Uterus (tissue), 4 donors: ENCODE measurements at places on chromosomes 2 and 18. TPM values are rescaled to one million over a fixed set of nuclear protein-coding genes. Genes with fewer than 3 reads are reported as not detected.

STEAP3 gene
- 5.9 TPM for total RNA-seq

PJVK gene
- 7.5 TPM for total RNA-seq

DAPL1 gene
- total RNA-seq = not detected

SLC4A5 gene
- 2.1 TPM for total RNA-seq

PLA2R1 gene
- 24.5 TPM for total RNA-seq

AGXT gene
- total RNA-seq = not detected

TSPYL6 gene
- total RNA-seq = not detected

ASB18 gene
- not detected for total RNA-seq

EPC2 gene
- total RNA-seq = 14.3 TPM

TMEM178A gene
- total RNA-seq = 3.1 TPM

COLEC11 gene
- 0.37 TPM for total RNA-seq

GRCh38 chr2:200689115-200689514 lies 103.3 kb downstream of the AOX1 start:
- DNase-seq = no peak
- no peak overlapping the region for H3K4me3 ChIP-seq
- H3K4me1 ChIP-seq = no peaks in the 10 kb centered on the region
- H3K27me3 ChIP-seq = no peaks in the 10 kb centered on the region
- no peaks in the 10 kb centered on the region for H3K36me3 ChIP-seq

DNA sequence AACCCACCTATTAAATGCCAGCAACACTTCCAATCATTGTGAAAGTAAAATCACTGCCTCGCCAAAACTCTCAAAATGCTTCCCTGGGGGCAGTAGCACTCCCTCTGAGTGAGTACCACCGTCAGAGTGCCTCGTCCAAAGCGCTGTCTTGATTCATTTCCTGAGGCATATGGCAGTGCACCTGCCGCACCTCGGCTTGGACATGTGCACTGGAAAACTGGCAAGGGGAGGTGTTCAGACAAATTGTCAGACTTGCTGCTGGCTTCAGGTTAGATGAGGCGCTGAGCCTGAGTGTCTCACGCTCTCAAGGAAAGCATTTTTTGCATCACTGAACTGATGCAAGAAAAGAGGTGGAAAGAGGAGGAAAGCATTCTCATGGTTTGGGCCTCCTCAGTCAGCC lies 132.8 kb downstream of the ATL2 start:
- H3K27ac ChIP-seq = no peak overlapping the region
- no peak for DNase-seq
- H3K27me3 ChIP-seq = no peaks in the 10 kb centered on the region
- no peak overlapping the region for H3K4me3 ChIP-seq
- no peaks in the 10 kb centered on the region for H3K36me3 ChIP-seq

- H3K27ac ChIP-seq = no peak overlapping the region
- H3K36me3 ChIP-seq = no peaks in the 10 kb centered on the region
- H3K4me1 ChIP-seq = no peaks in the 10 kb centered on the region
Measured at GRCh38 chr2:11102466-11102865, 52.8 kb upstream of the SLC66A3 start.

DNA sequence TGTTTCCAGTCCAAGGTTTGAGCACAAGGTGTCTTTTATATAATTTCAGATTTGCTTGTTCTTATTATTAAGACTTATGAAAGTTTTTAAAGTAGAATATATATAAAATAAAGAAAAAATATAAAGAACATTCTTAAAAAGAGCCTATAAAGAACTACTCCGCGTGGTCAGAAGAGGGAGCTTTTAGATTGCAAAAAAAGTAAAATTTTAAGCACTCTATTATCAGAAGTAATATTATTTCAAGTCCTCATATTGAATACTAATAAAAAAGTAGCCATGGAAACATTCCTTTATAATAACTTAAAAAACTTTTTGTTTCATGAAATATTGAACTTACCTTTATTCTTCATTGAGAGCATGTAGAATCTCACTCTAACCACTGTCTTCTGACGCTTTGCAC lies 51.4 kb downstream of the LINC00305 start:
- no peaks in the 10 kb centered on the region for H3K27me3 ChIP-seq
- no peak for DNase-seq
- H3K4me1 ChIP-seq = no peaks in the 10 kb centered on the region
- no peaks in the 10 kb centered on the region for H3K36me3 ChIP-seq

DNA sequence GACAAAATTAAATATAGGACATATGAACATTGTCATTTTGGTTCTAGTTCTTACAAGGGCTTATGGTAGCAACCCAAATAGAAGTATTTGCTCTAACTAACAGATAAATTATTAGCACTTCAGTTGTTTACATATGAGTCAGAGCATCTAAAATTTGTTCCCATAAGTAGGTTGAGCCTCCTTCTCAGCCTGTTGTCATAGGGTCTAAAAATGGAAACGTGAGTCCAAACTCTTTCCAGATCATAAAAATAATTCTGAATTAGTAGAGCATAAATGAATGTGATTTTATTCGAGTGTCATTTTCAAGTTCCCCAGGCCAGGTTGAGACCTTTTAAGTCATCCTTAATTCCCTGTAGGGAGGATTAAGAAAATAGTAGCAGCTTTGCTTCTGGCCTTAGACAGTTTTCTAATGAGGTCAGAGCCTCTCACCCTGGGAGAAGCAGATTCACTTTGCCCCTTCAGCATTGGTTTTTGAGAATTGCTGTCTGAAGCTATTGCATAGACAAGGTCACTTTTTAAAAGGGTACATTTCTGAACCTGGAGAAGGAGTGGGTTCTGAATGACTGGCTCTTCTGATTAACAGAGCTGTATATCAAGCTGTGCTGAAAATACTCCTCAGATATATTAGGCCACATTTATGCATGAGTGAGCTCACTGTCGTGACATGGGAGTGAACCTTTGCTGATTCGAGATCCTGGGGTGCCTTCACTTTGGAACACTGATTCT lies 164.3 kb downstream of the NEDD4L start:
- no peaks in the 10 kb centered on the region for H3K36me3 ChIP-seq
- H3K4me3 ChIP-seq = no peak overlapping the region
- no peaks in the 10 kb centered on the region for H3K27me3 ChIP-seq
- no peaks in the 10 kb centered on the region for H3K4me1 ChIP-seq
- no peak for DNase-seq

DNA sequence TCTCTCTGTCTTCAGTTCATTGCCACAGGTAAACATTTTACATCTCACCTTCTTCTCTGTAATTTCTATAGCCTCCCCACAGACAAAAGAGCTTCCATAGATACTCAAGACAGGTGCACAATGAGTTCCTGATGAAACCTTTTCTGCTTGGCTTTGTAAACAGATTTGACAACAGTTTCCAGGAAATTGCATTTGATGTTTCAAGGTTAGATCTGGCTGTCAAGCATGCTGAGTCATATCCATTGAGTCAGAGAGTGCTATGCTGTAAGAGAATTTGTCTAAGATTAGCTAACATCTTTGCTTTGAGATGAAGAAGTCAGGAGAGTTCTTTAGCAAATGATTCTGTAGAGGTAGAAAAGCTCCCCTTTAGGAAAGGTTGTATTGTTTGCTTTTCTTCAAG lies 40.6 kb upstream of the MAP2 start:
- H3K4me1 ChIP-seq = no peaks in the 10 kb centered on the region
- no peaks in the 10 kb centered on the region for H3K36me3 ChIP-seq
- H3K4me3 ChIP-seq = no peak overlapping the region

GRCh38 chr18:67938660-67939059 lies 422.1 kb upstream of the DSEL start:
- no peak for DNase-seq
- H3K27ac ChIP-seq = no peak overlapping the region
- no peaks in the 10 kb centered on the region for H3K27me3 ChIP-seq
- H3K36me3 ChIP-seq = no peaks in the 10 kb centered on the region

GRCh38 chr18:77170890-77171410 lies 38.4 kb upstream of the MBP start:
- no peak for DNase-seq
- H3K4me1 ChIP-seq = no peaks in the 10 kb centered on the region
- H3K27ac ChIP-seq = no peak overlapping the region
- H3K36me3 ChIP-seq = no peaks in the 10 kb centered on the region
- H3K27me3 ChIP-seq = no peaks in the 10 kb centered on the region

DNA sequence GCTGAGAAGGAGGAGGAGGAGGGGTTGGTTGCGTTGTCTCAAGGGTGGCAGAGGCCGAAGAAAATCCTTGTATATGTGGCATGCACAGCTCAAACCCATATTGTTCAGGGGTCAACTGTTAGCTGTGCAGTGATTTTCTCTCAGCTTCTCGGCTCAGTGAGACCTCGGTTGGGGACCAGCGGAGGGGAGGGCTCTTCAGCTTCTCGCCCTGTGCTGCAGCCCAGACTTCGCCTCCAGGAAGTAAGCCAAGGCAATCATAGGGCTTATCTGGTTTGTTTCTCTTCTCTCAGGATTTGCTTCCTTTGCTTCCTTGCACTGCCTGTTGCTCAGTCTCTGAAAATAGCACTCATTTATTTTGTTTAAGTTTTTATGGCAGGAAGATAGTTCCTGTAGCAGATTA lies 85.5 kb downstream of the SOWAHC start:
- DNase-seq = no peak
- H3K27me3 ChIP-seq = no peaks in the 10 kb centered on the region
- H3K4me3 ChIP-seq = no peak overlapping the region
- H3K36me3 ChIP-seq = no peaks in the 10 kb centered on the region
- peak overlapping the region; percentile 41 for H3K27ac ChIP-seq

- H3K27ac ChIP-seq = no peak overlapping the region
- no peak overlapping the region for H3K4me3 ChIP-seq
- no peaks in the 10 kb centered on the region for H3K4me1 ChIP-seq
- H3K27me3 ChIP-seq = no peaks in the 10 kb centered on the region
- no peaks in the 10 kb centered on the region for H3K36me3 ChIP-seq
- DNase-seq = no peak
Measured at GRCh38 chr18:66013969-66014368, 263.2 kb downstream of the CDH7 start.

GRCh38 chr2:201258666-201259615 lies 1.4 kb upstream of the CASP8 start:
- no peaks in the 10 kb centered on the region for H3K27me3 ChIP-seq
- DNase-seq = no peak
- H3K4me1 ChIP-seq = no peaks in the 10 kb centered on the region

- DNase-seq = peak; percentile 73
- H3K4me1 ChIP-seq = no peaks in the 10 kb centered on the region
- no peaks in the 10 kb centered on the region for H3K27me3 ChIP-seq
Measured at GRCh38 chr2:235595422-235596010, 101.7 kb downstream of the AGAP1 start.

DNA sequence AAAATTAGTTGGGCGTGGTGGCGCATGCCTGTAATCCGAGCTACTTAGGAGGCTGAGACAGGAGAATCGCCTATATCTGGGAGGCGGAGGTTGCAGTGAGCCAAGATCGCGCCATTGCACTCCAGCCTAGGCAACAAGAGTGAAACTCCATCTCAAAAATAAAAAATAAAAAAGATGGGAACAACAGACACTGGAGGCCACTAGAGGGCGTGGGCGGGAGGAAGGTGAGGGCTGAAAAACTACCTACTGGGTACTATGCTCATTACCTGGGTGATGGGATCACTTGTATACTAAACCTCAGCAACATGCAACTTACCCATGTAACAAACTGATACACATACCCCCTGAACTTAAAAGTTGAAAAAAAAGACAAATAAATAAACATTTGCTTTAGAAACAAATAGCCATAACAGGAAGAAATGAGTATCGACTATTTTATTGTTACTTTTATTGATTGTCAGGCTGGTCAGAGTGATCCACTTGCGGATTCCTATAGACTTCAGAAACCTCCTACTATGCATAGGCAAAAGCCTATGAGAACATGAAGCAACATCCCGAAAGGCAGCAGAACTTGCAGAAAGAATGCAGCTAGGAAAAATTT lies 61.0 kb downstream of the TMEM163 start:
- no peak overlapping the region for H3K4me3 ChIP-seq
- no peaks in the 10 kb centered on the region for H3K36me3 ChIP-seq
- DNase-seq = no peak

- H3K4me1 ChIP-seq = no peaks in the 10 kb centered on the region
- H3K27me3 ChIP-seq = no peaks in the 10 kb centered on the region
- no peak overlapping the region for H3K27ac ChIP-seq
- no peak overlapping the region for H3K4me3 ChIP-seq
Measured at GRCh38 chr18:79819968-79820351, 22.2 kb downstream of the KCNG2 start.

DNA sequence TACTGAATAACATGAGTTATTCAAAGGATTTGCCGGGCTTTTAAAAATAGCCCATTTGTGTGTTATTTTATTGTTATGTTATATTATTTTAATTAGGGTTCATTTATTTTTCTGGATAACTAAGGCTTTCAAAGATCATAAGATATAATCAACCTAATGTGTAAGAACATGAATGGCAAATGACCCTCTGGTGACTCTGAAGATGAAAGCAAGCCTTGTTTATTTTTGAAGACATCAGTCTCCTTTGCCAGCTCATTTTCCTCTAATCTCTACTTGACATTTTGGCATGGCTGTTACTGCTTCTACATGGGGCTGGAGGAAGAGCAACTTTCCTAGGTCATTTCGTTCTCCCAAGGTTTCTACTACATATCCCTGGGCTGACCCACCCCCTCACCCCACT lies 10.6 kb downstream of the FAP start:
- no peaks in the 10 kb centered on the region for H3K27me3 ChIP-seq
- no peaks in the 10 kb centered on the region for H3K36me3 ChIP-seq
- H3K4me1 ChIP-seq = no peaks in the 10 kb centered on the region
- no peak overlapping the region for H3K4me3 ChIP-seq

DNA sequence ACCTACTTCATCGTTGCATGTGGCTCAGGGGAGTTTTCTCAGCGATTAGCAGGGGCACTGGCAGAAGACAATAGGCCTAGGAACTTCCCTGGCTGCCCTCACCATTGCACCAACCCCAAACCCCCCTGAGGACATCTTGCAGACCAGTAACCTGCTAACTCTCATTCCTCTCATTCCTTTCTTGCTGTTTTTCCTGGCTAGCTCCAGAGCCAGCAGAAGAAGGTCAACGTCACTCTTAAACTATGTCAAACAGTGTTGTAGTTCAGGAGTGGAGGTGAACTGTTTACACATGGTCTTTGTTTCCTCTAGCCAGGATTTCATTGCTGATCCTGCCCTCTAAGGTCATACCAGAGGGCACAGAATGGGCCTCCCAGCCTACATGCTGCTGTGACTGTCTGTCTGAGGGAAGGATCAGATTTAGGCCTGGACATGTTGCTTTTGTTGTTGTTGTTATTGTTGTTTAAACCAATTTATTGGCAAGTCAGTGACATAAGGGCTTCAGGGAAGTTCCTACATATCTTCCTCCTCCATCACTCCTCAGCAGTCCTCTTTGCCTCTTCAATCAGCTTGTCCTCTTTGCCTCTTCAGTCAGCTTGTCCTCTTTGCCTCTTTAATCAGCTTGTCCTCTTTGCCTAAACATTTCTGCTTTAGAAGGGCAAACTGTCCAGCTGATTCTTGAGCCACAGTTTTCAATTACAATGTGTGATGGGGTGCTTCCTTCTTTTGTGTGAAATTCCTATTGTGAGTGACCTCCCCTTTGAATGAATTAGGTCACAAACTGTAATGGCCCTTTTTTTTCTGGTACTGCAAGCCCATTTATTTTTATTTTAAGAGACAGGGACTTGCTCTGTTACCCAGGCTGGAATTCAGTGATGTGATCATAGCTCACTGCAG lies 471.9 kb upstream of the TNP1 start:
- H3K4me3 ChIP-seq = no peak overlapping the region
- no peak for DNase-seq
- no peaks in the 10 kb centered on the region for H3K27me3 ChIP-seq
- H3K27ac ChIP-seq = peak overlapping the region; percentile 72

- no peaks in the 10 kb centered on the region for H3K4me1 ChIP-seq
- no peak overlapping the region for H3K27ac ChIP-seq
- H3K4me3 ChIP-seq = no peak overlapping the region
- H3K36me3 ChIP-seq = no peaks in the 10 kb centered on the region
- no peaks in the 10 kb centered on the region for H3K27me3 ChIP-seq
Measured at GRCh38 chr2:99562516-99562915, 72.7 kb upstream of the REV1 start.

- no peaks in the 10 kb centered on the region for H3K36me3 ChIP-seq
- no peak for DNase-seq
- H3K4me1 ChIP-seq = no peaks in the 10 kb centered on the region
- H3K27ac ChIP-seq = no peak overlapping the region
Measured at GRCh38 chr18:73954268-73954667, 193.4 kb downstream of the FBXO15 start.
